ENCODE measurements at places on chromosomes 13 and 19. TPM values are rescaled to one million over a fixed set of nuclear protein-coding genes. Genes with fewer than 3 reads are reported as not detected.

GRCh38 chr13:73074014-73074413 is 15.2 kb downstream of the KLF5 start:
- DNase-seq, result peak; percentile 18

Gene C1QTNF9B
- total RNA-seq, result not detected

Gene SPRY2
- 43.9 TPM for total RNA-seq

DNA sequence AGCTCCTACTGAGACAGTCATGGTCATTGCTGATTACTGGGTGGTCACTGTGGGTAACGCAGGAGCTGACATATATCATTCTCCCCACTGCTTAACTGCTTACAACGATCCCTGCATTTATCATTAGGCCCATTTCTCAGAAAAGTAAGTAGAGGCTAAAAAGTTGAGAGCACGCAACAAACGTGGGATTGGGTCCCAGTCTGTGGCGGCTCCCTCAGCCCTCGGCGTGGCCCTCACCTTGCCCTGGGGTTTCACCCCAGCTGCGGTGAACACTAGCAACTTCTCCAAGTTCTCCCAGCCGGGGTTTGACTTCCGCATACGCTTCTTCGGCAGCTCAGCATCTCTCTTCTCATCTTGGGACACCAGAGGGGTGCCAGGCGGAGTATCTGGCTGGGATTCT is 2.5 kb downstream of the PNKP start:
- DNase-seq, result no peak

Gene EDDM13
- not detected for total RNA-seq

All from LHCN-M2 (cell line).